ENCODE measurements at places on chromosomes 5 and 9.

- no peak for DNase-seq
Measured at GRCh38 chr9:117080765-117081390, 334.0 kb downstream of the ASTN2 start.

GRCh38 chr9:84796404-84796803, 126.9 kb downstream of the NTRK2 start:
- DNase-seq = no peak

- DNase-seq = no peak
Measured at GRCh38 chr9:69121155-69122081, 52.7 kb upstream of the TJP2 start.

DNA sequence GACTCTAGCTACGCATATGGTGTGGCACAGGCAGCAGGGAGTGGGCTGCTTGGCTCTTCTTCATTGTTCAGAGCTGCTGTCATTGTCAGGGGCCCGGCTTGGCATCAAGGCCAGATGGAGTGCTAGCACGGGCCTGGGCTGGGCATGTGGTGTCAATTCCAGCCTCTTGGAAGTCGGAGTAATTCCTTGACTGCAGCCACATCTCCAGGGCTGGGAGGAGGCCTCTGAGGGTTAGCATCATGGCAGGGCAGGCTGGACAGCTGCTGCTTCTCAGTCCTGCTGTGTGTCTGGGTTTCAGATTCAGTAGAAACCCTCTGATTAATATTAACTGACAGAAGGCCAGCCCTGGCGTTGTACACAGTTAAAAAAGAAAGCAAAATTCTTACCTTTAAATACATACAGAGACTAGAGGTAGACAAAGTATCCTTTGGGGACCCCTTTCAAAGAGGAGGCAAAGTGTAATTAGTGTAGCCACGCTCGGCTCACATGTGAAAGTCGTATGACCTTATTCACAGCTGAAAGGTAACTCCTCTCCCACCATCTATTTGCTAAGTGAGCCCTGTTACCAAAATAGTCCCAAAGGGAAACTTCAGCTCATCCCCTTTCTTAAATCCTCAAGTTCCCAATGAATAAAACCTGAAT, 126.4 kb downstream of the DOCK2 start:
- DNase-seq = no peak

DNA sequence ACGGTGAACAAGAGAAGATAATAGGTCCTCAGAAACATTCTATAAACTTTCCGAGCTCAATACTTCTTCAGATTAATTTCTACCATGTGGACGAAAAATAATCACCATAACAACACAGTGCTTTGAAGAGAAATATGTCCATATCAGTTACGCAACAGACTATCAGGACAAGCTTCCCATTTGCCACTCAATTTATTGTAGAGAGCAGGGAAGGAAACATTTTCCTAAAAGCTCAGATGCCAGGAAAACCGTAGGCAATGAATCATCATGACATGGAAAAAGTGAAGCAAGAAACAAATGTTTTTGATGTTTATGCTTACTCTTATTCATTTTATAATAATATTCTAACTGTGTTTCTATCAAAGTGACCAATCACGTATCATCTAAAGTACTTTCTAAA, 87.6 kb downstream of the S1PR3 start:
- DNase-seq = no peak

GRCh38 chr9:136769710-136770191, 5.4 kb upstream of the LCN15 start:
- peak; percentile 27 for DNase-seq

- no peak for DNase-seq
Measured at GRCh38 chr9:23431459-23431858, 394.6 kb downstream of the ELAVL2 start.

DNA sequence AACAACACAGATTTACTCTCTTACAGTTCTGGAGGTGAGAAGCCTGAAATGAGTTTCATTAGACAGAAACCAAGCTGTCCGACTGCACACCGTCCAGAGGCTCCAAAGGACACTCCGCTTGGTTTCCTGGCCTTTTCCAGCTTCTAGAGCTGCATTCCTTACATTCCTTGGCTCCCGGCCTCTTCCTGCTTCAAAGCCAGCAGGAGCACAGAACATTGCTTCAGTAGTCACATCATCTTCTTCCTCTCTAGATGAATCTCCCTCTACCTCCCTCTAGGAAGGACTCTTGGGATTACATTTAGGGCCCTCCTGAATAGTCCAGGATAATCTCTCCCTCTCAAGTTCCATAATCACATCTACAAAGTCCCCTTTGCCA, 213.3 kb downstream of the CDK5RAP2 start:
- DNase-seq = no peak

DNA sequence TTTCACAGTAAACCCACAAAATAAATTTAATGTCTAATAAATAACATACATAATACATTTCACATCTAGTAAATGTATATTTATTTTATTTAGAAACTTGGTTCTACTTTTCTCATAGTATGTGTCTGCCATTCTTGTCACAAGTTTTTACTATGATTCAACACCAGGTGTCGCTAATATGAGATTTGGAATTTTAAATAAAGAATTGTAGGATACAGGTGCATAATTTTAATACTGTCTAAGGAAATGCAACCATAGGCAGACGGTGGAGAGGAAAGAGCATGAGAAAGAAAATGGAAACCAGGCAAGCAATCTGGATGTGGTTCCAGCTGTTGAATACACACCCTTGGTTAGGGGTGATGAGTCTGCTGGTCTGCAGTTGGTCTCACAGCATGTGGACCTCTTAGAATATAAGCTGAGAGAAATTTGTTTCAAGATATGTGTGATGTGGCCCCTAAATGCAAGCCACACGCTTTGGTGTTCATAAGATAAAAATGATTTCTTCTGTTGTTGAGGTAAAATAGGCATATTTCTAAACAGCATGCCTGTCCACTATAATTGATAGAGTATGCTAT, 114.7 kb upstream of the TXNDC8 start:
- no peak for DNase-seq

DNA sequence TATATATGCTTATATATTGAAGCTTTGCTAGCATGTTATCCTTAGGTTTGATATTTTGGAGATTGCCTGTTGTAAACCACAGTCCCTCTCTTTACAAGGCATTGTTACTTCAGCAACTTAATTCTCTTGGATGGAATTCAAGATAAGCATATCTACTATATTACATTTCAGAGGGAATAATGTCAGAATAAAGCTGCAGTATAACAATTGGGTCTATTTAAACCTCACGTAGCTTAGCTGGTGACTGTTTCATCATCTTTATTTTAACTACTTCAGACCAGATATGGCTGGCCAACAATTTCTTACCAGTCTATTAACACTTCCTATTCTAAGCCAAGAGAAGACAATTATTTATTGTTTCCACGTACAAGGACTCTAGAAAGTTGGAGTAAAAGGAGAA, 27.1 kb downstream of the ZCCHC10 start:
- DNase-seq = no peak

DNA sequence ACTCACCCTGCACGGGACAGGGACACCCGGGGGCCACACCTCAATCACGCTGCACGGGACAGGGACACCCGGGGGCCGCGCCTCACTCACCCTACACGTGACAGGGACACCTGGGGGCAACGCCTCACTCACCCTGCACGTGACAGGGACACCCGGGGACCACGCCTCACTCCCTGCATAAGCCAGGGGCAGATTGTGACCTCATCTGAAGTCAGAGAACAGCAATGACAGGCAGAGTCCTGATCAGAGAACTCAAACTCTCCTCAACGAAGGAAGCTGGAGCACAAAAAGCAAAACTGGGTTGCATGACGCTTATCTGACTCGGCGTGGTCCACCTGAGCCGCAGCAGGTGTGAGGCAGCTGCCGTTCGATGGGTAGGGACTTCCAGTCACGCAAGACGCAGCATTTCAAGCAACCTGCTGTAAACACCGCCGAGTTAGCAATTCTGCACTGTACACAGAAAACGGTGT, 3.2 kb downstream of the TERT start:
- no peak for DNase-seq

DNA sequence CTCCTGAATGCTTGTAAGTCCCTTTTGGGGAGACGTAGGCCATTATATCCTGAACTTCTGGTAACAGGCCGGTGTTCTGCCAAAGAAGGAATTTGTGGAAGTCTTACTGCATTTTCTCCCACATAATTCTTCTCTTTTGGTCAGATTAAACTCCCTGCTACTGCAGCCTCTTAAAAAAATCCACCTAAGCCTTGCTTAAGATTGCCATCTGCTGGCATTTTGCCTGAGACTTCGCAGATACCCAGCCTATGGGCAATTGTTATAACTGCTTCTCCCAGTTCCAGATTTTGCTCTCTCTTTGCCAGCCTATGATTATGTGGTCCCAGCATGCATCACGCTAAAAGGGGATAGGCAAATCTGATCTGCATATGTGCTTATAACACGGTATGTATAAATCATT, 391.6 kb upstream of the CHD1 start:
- no peak for DNase-seq

- no peak for DNase-seq
Measured at GRCh38 chr5:61289669-61290306, 42.3 kb upstream of the ZSWIM6 start.

- no peak for DNase-seq
Measured at GRCh38 chr5:135439231-135440205, 7.6 kb downstream of the DCANP1 start.

- DNase-seq = no peak
Measured at GRCh38 chr5:26003966-26004365, 1034.4 kb downstream of the CDH9 start.

DNA sequence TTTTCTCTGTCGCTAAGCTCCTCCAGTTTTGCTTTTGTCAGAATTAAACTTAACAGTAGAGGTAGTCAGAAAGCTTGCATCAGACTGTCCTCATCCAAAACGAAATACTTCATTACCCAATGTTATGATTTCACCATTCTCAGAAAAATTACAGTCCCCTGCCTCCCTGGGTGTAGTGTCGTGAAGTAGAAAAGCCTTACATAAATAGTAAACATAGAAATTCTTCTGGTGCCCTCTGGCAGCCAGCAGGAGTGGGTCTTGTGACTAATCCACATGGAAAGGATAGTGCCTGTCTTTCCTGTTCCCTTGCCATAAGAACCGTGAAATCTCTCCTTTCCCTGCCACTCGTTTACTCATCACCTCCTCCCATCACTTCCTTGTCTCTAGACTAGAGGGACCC, 230.6 kb downstream of the GNA14 start:
- DNase-seq = no peak

GRCh38 chr5:179698935-179699615, at the start of gene CANX:
Gene CANX (plus strand): TSS chr5:179698967. CDS start chr5:179705682, 6,715 bp downstream.
- no peak for DNase-seq

GRCh38 chr5:95903838-95904237, 57.8 kb downstream of the ELL2 start:
- DNase-seq = no peak
